ENCODE measurements at places on chromosomes 12 and 14. TPM values are rescaled to one million over a fixed set of nuclear protein-coding genes. Genes with fewer than 3 reads are reported as not detected.

- no peak for DNase-seq
These were observed 492.6 kb upstream of the GARIN6 start for GRCh38 chr12:99154983-99155336.

DNA sequence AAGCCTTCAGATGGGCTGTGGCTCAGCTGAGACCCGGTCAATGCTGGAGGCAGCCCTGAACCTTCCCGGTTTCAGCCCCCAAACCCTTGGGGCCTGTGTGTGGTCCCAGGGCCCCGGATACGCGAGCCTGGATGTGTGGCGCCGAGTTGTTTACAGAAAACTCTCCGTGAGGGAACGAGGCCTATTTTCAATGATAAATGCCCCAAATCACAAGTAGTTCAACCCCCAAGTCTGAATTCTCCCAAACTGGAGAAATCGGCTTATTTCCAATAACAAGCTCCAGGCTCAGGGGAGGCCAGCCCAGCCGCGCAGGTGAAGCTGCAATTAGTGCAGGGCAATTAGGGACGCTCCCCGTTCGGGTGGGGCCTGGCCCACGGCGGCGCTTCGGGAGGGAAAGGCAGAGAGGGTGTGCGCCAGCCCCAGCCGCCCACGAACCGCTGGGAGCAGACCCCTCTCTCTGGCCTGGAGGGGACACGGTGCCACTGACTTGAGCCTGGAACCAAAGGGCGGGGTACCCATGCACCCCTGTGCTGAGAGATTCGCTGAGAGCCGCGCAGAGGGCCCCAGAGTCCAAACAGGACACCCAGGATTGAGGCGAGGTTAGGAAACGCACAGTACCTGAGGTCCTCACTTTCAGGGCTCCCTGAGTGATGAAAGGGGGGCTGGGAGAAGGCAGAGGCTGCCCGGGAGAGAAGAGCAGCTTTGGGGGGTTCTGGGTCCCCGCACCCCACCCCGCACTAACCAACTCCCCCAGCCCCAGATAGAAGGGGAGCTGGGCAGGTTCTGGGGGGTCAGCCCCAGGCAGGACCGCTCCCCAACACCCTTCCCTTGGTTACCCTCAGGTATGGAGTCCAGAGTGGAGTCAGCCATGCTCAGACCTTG is 14.2 kb upstream of the ANKRD9 start:
- DNase-seq: no peak

- peak; percentile 38 for DNase-seq
These were observed 8.5 kb upstream of the ASCL1 start for GRCh38 chr12:102948941-102949352.

- DNase-seq: no peak
These were observed 179.6 kb downstream of the SLC35F4 start for GRCh38 chr14:57686304-57686703.

Gene CIROP
- polyA plus RNA-seq: not detected

Measured in muscle of arm (tissue), 14 donors.